ENCODE measurements at places on chromosomes 1 and 21. TPM values are rescaled to one million over a fixed set of nuclear protein-coding genes. Genes with fewer than 3 reads are reported as not detected.

Gene FAM72D
- polyA plus RNA-seq, result 0.05 TPM

Gene NIT1
- 30.7 TPM for polyA plus RNA-seq

Gene CBS
- 1.4 TPM for polyA plus RNA-seq

Gene CTSS
- polyA plus RNA-seq, result 4.1 TPM

Gene ZBED6
- 1.0 TPM for polyA plus RNA-seq

GRCh38 chr1:14580986-14581385 lies 17.5 kb upstream of the KAZN start:
- no peaks in the 10 kb centered on the region for H3K27me3 ChIP-seq
- no peak overlapping the region for H3K27ac ChIP-seq
- no peak overlapping the region for H3K4me3 ChIP-seq
- DNase-seq, result no peak
- H3K4me1 ChIP-seq, result no peaks in the 10 kb centered on the region
